Ascending aorta (tissue), 2 donors: ENCODE measurements at places on chromosomes 6 and 20. TPM values are rescaled to one million over a fixed set of nuclear protein-coding genes. Genes with fewer than 3 reads are reported as not detected.

Gene LRRN4
- not detected for total RNA-seq

DNA sequence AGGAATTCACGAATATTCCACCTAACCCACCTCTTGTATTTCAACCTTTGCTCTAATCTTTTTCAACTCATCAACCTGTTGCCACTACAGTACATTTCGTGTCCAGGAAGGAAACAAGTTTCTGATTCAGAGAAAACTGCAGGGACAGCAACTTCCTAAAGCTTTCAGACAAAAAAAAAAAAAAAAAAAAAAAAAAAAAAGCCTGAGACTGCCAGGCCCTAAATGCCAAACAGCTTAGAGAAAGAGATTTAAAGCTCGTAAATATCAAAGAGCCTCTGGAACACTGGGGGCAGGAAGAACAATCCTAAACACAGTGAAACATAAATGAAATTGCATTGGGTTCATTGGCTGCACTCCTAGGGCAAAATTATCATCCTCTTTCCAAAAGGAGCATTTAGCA, 411.2 kb upstream of the SPTLC3 start:
- DNase-seq: no peak

Gene C20orf144
- total RNA-seq: not detected

GRCh38 chr6:156538875-156539660, 238.1 kb upstream of the ARID1B start:
- DNase-seq: no peak

- no peak for DNase-seq
These were observed 66.7 kb upstream of the TSHZ2 start for GRCh38 chr20:52905241-52905994.

Gene C6orf118
- total RNA-seq: not detected

DNA sequence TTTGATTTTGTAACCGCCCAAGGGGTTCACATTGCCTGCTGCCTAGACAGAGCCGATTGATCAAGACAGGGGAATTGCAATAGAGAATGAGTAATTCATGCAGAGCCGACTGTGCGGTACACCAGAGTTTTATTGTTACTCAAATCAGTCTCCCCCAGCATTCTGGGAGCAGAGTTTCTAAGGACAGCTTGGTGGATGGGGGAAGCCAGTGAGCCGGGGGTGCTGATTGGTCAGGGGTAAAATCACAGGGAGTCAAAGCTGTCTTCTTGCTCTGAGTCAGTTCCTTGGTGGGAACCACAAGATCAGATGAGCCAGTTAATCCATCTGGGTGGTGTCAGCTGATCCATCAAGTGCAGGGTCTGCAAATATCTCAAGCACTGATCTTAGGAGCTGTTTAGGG, 60.0 kb upstream of the EZR start:
- DNase-seq: no peak

Gene OR2J1
- total RNA-seq: not detected

GRCh38 chr20:46011631-46012482, 3.1 kb downstream of the MMP9 start:
- no peak for DNase-seq

- DNase-seq: no peak
These were observed 3.9 kb downstream of the SLC29A1 start for GRCh38 chr6:44227148-44227793.

GRCh38 chr6:108164815-108165706, 761 bp upstream of the NR2E1 start:
- DNase-seq: peak; percentile 54

Gene ESR1
- total RNA-seq: 3.0 TPM

Gene EFCAB8
- not detected for total RNA-seq

GRCh38 chr6:144062786-144063185, 32.6 kb downstream of the SF3B5 start:
- DNase-seq: no peak

DNA sequence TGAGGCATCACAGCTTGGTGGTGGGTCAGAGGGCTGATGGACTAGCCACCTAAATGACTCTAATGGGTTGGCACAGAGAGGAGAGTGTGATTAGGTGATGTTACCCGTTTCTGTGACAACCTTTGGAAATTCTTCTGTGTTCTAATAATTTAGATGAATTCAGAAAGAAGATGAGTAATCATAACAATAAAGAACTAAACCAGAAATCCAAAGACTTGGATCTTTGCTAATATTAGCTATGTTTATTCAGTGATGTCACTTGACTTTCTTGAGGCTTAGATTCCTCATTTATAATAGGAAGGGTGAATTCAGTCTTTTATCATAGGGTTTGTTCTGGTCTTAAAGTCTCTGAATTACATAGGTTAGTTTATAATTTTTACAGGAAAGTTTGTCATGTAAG, 19.9 kb downstream of the CRYBG1 start:
- no peak for DNase-seq

GRCh38 chr20:10802236-10802635, 128.4 kb upstream of the JAG1 start:
- no peak for DNase-seq

DNA sequence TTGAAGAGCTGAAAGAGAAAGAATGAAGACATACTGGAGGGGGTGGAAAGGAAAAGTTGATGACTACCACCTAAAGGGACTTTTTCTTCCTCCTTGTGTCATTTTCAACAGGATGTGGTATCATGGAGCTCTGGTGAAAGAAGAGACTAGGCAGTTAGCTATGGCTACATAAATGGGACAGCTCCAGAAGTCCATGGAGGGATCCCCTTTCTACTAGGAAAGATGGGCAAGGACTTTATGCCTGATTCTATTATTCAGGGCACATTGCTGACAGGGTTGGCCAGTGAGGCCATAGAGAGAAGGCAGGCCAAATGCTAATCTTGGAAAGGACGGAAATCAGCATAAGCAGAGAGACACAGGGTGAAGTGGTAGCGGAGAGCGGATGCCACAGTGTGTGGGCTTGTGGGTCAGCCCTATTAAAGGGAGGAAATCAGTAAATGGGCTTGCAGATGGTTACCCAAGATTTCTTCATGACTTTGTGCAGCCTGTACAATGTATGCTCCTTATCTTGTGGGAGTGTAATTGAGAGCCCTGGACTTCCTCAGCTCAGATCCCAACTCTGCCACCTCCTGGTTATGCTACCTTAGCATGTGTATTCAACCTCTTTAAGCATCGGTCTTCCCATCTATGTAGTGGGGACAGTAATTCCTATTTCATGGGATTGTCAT, 77.4 kb upstream of the TMEM170B start:
- DNase-seq: no peak

DNA sequence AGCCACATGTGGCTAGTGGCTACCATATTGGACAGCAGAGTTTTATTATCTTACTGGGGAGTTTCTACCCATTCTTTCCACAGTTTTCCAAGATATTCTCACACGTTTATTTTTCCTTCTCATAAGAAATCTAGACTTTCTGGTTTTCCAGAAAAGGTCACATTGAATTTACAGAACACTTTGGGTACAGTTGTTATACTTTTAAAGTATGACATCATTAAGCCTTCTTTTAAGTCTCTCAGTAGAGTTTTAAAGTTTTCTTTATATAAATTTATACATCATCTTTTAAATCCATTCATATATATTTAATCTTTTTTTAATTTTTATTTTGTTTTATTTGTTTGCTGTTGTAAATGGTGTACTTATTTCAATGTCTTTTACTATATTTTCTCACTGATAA, 200.3 kb upstream of the QKI start:
- DNase-seq: no peak

Gene PRICKLE4
- 15.5 TPM for total RNA-seq

GRCh38 chr6:100469101-100469859, 4.6 kb upstream of the SIM1 start:
- no peak for DNase-seq

GRCh38 chr6:28643017-28643740, 117.5 kb downstream of the GPX5 start:
- DNase-seq: no peak

Gene LZTS3
- total RNA-seq: 14.9 TPM

DNA sequence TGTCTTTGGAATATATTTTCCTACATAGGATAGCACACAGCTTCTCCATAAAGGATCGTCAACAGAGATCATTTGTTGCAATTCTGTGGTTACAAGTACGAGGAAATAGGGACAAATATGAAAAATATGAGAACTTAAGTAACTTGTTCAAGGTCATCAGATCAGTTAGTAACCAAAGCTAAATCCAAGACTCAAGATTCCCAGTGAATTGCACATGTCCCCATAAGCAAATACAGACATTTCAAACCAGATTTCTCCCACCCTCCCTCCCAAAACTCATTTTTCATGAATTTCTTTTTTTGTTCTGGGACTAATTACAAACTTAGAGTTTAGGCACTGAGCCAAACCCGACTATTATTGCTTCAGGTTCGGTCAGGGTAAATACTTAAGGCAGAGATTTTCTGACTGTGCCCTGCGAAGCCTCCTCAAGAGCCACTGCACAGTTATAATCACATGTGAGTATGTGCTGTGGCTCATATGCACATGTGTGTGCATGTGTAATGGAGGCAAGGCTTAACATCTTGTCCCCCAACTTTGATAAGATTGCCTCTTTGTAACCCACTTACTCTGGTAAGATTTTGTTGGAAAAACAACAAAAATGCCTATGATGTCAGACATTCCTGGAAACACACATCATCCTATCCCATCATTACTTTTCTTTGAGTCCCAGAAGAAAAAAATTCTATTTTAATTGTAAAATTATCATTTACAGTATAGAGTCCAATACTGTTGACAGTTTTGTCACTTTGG, 216.2 kb downstream of the CD83 start:
- DNase-seq: no peak

GRCh38 chr6:1849691-1850090, 240.0 kb downstream of the FOXC1 start:
- DNase-seq: no peak

GRCh38 chr6:32607263-32607987, 17.8 kb upstream of the HLA-DRB1 start:
- no peak for DNase-seq

Gene SDC4
- 63.8 TPM for total RNA-seq

DNA sequence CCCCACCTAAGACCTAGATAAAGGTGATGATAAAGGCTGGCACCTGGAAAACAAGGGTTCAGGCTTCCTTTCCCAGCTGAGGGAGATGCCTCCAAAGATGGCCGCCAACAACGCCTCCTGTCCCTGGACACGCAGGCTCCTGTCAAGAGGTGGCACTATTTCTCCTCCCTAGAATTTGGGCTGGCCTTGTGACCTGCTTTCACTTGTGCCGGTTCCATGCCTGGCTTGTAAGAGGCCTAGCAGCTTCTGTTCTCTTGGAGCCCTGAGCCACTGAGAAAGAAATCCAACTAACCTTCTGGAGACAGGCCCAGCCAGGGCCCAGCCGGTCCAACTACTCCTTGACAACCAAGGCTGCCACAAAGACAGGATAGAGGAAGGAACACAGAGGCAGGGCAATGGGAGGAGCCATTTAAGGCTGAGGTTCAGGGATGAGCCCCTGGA, 60.2 kb upstream of the RALY start:
- DNase-seq: peak; percentile 26

Gene RIPOR3
- total RNA-seq: 15.1 TPM

DNA sequence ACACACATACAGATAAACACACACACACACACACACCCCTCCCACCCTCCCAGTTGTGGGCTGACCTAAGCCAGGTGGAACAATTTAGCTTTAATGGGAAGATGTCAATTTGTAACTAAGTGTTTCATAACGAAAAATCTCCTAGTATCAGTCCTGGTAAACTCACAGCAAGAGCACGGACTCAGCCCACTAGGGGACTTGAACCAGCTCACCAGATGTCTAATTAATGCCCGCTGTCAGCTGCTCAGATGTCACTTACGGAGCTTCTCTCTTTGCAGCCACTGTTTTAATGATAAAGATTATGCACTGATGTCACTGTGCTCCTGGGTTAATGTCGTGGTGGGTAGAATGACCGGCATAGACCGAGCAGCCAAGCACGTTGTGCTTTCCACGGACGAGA, 116.6 kb upstream of the INSM1 start:
- no peak for DNase-seq

DNA sequence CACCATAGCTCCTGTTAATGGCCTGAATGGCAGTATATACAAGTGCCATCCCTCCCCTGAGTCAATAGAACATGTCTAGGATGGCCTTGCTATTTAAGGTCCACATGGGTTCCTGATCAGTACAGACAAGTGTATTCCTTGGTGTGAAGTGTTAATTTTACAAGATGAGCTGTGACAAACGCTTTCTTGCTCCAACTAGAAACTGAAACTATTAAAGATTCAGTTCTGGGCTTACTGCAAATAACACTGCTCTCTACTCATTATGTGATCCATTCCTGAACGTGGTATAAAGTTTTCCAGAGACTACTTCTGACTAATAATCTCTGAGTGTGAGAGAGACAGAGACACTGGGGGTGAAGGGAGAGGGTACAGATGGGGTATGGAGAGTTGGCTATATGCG, 198.0 kb upstream of the FBXL4 start:
- no peak for DNase-seq

- no peak for DNase-seq
These were observed 208.8 kb downstream of the DLL1 start for GRCh38 chr6:170082067-170082466.

Gene BANF2
- not detected for total RNA-seq

GRCh38 chr20:10555865-10556308, 117.9 kb downstream of the JAG1 start:
- no peak for DNase-seq

GRCh38 chr6:170485159-170485558, 67.9 kb downstream of the PSMB1 start:
- DNase-seq: no peak

Gene GABRR1
- not detected for total RNA-seq

DNA sequence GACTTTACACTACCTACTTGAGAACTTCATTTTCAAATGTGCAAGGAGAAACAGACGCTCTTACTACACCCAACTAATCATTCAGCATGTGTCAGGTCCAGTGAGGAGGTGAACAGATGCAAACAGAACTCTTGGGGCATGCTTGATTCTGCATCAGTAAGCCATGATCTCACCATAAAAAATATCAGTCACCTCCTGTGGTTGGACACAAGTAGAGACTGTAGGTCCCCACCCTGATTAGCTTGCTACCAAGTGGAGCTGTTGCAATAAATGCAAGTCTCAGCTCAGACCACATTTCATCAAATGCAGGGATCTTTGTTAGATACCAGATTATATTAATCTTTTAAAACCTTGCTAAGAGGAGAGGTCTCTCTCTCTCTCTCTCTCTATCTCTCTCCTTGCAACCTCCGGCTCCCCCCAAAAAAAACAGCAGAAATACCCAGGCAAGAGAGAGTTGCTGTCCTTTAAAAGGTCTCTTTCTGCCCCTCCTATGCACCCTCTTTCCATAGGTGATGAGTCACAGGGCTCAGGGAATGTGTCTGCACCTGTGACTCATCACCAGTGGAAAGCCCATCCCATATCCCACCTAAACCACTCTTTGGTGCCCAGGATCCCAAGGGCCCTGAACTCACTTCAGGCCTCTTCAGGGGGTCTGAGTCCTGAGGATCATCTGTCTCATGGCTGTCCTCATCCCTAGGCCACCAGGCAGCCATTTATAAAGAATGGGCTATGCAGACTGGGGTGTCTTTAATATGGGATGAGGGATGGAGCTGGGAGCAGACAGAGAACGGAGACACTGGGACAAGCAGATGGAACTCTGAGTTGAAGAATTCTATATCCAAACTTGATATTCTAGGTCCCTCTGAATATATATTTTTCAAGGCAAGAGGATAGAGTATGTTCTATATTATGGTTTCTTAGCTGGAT, 154.5 kb downstream of the QRSL1 start:
- no peak for DNase-seq
